ENCODE measurements at places on chromosomes 1 and 21.
A peak's percentile ranks its signal among the peaks of the same experiment; 100 is the strongest.

DNA sequence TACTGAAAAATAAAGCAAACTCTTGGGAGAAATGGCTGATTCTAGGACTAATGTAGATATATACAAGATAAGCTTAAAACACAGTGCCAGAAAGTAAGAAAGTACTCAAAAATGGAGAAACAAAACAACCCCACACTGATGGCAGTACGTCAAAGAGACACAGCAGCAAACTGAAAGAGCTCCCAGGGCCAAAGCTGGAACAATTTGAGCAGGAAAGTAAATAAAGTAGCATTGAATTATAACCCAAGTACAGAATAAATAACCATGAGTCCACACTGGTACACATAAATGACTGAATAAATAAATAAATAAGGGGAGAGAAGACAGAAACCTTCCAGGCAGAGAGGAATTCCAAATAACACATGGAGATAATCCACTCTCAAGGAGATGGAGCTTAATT is 120.9 kb downstream of the GLUL start:
- DNase-seq: no peak

- peak; percentile 25 for DNase-seq
Measured at GRCh38 chr1:81920245-81920740, 119.6 kb downstream of the ADGRL2 start.

- no peak for DNase-seq
Measured at GRCh38 chr1:28458237-28459228, 47.3 kb upstream of the RCC1 start.

GRCh38 chr1:49026230-49026811 is 249.6 kb upstream of the BEND5 start:
- no peak for DNase-seq

DNA sequence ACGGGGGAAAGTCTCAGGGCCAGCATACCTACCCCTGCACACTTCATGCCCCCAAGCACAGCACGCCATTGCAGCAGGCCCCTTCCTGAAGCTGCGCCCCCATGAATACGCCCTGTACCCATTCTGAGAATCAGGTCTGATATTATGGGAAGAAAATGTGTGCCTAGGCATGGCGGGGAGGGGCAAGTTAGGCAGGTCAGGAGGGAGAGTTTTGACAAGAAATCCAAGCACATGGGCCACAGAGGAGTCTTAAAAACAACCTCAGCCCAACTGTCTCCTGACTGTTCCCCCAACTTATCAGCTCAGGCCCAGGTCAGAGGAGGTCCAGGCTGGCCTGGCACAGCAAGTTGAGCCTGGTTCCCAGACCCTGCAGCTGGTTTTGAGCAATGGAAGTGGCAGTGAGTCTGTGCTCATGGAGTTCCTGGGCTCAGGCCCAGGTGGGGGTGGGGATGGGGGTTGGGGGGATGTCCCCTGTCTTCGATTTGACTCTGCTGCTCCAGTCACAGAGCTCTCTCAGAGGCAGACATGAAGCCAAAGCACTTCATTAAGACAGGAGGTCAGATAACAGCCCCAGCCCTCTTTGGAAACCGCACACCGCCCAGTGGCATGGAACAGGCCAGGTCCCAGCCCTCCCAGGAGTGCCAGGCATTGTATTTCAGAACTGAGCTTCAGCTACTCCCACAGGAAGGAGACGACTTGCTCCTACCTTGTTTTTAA is 20.6 kb upstream of the BCAR3 start:
- no peak for DNase-seq

DNA sequence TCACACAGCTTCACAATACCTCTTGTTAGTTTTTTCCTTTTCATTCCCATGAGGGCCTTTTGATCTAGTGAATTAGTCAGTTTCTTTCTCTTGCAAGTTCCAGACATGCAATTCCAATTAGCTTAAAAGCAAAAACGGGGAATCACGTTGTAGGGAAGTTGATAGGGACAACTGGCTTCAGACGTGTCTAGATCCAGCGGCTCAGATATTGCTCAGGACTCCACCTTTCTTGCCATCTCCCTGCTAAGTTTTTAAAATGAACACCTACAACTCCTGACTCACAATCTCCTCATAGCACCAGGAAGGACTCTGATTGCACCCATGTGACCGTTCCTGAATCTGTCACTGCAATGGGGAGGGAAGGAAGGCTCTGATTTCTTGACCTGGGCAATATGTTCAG is 63.8 kb upstream of the ARHGAP29 start:
- DNase-seq: no peak

- no peak for DNase-seq
Measured at GRCh38 chr21:35927262-35927661, 133.1 kb downstream of the SETD4 start.

DNA sequence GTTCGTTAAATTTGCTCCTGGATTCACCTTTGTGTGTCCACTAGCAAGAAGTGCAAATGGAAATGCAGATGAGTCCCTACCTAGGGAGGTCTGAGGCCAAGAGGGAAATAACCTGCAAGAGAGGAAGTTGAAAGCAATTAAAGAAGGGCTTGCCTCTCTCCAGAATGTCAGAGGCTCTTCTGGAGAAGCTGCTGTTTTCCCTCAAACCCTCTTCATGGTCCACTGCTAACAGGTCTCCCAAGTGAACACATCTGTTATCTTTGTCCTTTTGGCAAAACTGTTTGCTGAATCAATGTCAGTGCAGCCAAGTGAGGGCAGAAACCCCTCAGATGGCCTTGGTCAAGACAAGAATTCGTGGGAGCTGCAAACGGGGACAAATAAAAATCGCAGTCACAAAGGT is 177.3 kb upstream of the PLXNA2 start:
- DNase-seq: no peak

Data from occipital lobe (tissue), 3 donors.